Muscle of leg (tissue), 16 donors: ENCODE measurements at places on chromosomes 1 and 21. TPM values are rescaled to one million over a fixed set of nuclear protein-coding genes. Genes with fewer than 3 reads are reported as not detected.

The LRRC39 gene
- polyA plus RNA-seq, result 169 TPM

The SYDE2 gene
- 1.5 TPM for polyA plus RNA-seq

The FCGR3B gene
- polyA plus RNA-seq, result 0.14 TPM

The HCN3 gene
- polyA plus RNA-seq, result 4.1 TPM

The PM20D1 gene
- polyA plus RNA-seq, result 0.09 TPM

The NUP133 gene
- polyA plus RNA-seq, result 25.4 TPM

The KMO gene
- 0.27 TPM for polyA plus RNA-seq

The CLCA1 gene
- not detected for polyA plus RNA-seq

The THEM5 gene
- 0.47 TPM for polyA plus RNA-seq

The NEK7 gene
- 38.4 TPM for polyA plus RNA-seq

The MRAP gene
- polyA plus RNA-seq, result 1.2 TPM

The KIAA1614 gene
- polyA plus RNA-seq, result 12.9 TPM

The TAL1 gene
- polyA plus RNA-seq, result 3.9 TPM

The ANXA9 gene
- polyA plus RNA-seq, result 3.0 TPM

The SELL gene
- 1.6 TPM for polyA plus RNA-seq

The ZBTB7B gene
- polyA plus RNA-seq, result 9.5 TPM

The MANEAL gene
- 3.7 TPM for polyA plus RNA-seq

The RAB42 gene
- 7.5 TPM for polyA plus RNA-seq

The LRRC8C gene
- 7.7 TPM for polyA plus RNA-seq

The CACNA1E gene
- polyA plus RNA-seq, result 0.23 TPM

The SPRR5 gene
- not detected for polyA plus RNA-seq

The GNG4 gene
- polyA plus RNA-seq, result 4.0 TPM

The ASH1L gene
- polyA plus RNA-seq, result 30.0 TPM

The USH2A gene
- 0.08 TPM for polyA plus RNA-seq

The LAX1 gene
- polyA plus RNA-seq, result 0.29 TPM

The SMCP gene
- not detected for polyA plus RNA-seq
